Body of pancreas (tissue), 4 donors: ENCODE measurements at places on chromosomes 2 and 18.

GRCh38 chr2:179622112-179622511 lies 239.3 kb downstream of the ZNF385B start:
- no peak for DNase-seq

DNA sequence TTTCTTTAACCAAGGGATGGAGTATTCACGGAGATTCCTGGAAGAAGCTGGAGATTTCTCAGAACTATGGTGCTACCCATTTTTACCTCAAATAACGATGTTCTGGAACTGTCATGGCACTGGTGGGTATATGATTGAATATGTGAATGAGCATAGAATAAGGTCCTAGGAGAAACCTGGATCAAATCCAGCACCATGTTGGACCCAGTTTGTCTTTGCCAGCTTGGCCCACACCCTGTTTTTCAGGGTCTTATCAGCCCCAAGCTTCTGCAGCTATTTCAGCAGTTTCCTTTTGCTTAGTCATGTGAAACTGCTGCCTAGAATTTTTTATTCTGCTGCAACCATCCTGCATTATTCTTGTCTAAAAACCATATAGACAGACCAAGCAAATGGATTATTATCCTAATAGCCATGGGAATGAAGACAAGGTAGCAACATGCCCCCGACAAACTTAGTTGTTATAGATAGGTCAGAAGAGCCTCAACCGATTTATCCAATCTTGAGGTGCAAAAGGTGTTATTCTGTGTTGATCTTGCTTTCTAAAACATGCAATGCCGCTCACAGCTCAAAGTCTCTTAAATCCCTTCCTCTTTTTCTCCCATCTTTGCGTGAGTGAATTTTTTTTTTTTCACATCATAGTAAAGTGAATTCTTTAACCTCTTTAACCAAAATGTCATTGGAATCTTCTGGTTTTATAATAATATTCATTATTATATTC lies 133.6 kb downstream of the PRPF40A start:
- no peak for DNase-seq

DNA sequence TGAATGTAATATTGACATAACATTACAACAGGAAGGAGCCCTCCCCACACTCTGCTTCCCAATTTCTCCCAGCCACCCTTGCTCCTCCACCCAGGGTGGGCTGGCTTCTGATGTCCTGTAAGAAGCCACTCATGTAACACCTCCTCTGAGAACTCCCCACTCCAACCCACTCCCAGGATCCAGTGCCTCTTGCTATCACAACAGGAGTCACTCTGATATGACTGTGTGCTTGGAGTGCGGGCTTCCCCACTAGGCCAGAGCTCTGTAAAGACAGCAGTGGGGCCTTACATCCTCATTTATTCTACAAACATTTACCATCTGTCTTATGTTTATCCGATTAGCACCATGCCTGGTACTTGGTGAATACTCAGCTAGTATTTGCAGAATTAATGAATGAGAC lies 65.1 kb downstream of the PTGR3 start:
- no peak for DNase-seq

- DNase-seq, result no peak
These were observed 29.7 kb downstream of the DGKD start for GRCh38 chr2:233384015-233384414.

GRCh38 chr2:18213986-18214385 lies 335.5 kb downstream of the KCNS3 start:
- no peak for DNase-seq

- DNase-seq, result no peak
These were observed 4.3 kb upstream of the UBE2F start for GRCh38 chr2:237962432-237963084.
